AG08396 (cell line): ENCODE measurements at places on chromosomes 5 and 9.

GRCh38 chr9:137372693-137373610 lies 50.0 kb downstream of the EXD3 start:
- no peak for DNase-seq

DNA sequence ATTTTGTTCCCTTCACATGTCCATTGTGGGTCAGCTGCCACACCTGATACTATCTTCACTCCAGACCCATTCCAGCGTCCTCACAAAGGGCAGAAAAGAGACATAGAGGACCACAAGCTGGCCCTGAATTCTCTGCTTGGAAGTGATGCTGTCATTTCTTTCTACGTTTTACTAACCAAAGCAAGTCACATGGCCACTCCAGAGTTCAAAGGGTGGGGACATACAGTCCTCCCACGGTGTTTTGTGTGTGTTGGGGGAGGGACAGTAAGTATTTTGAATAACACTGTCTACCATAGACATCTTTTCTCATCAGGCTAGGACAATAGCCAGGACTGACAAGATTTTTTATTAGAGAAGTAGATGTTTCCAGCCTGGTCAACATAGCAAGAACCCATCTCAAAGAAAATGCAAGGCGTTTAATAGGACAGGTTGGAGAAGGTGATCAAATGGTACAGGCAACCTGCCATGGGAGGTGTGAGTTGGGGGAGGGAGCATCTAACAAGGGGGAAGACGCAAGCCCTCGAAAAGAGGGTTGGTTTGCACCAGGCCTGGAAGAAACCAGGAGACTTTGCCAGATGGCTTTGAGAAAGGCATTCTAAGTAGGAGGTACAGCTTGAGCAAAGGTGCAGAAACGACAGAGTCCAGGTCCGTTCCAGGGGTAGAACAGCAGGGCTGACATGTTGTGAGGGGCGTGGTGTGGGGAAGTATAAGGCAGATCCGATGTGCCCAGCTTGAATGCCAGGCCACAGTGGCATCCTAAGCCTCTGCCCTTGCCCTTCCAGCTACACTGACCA lies 11.3 kb upstream of the GLIPR2 start:
- no peak for DNase-seq

GRCh38 chr9:134541097-134541747 lies 100.4 kb upstream of the COL5A1 start:
- DNase-seq, result no peak

DNA sequence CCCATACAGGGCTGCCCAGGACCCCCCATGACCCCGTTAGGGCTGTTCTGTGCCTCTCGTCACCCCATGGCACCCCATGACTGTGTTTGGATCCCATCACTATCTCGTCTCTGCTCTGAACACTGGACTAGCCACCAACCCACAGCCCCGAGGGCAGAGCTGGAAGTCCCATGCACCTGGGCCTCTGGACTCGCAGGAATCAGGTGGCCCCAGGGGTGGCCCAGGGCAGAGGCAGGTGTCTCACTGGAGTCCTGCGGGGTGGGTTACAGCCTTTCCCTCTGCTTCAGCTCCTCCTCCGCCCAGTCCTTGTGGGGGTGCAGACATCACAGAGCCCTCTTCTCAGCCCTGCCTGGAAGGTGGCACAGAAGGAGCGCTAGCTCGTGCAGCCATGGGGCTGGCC lies 79.7 kb downstream of the COL5A1 start:
- no peak for DNase-seq

GRCh38 chr9:87954230-87954629 lies 20.1 kb downstream of the CDK20 start:
- no peak for DNase-seq

DNA sequence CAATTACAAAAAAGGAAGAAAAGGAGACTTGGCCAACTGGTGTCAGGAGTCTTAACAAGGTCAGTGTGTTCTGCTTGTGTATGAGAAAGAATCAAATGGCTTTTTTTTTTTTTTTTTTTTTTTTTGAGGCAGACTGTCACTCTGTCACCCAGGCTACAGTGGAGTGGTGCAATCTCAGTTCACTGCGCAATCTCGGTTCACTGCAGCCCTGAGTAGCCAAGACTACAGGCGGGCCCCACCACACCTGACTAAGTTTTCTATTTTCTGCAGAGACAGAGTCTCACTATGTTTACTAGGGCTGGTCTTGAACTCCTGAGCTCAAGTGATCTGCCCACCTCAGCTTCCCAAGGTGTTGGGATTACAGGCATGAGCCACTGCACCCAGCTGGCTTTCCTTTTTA lies 3.1 kb upstream of the IL7R start:
- no peak for DNase-seq

GRCh38 chr5:93807846-93808245 lies 66.4 kb upstream of the POU5F2 start:
- DNase-seq, result no peak

GRCh38 chr9:2320114-2320513 lies 301.5 kb upstream of the VLDLR start:
- no peak for DNase-seq

DNA sequence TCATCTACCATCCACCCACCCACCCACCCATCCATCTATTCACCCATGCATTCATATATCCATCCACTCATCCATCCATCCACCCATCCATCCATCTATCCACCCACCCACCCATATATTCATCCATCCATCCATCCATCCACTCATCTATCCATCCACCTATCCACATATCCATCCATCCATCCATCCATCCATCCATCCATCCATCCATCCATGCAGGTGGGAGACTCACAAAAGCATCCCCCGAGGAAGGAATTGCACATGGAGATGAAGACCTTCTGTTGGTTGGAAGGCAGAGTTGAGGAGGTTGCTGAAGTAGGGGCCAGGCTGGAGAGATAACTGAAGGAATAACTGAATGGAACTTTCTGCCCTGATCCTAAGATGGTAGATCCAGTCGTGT lies 126.9 kb downstream of the RGS3 start:
- DNase-seq, result no peak

GRCh38 chr5:106877881-106878280 lies 792.9 kb downstream of the EFNA5 start:
- no peak for DNase-seq

GRCh38 chr5:32027093-32027716 lies 146.9 kb downstream of the GOLPH3 start:
- no peak for DNase-seq

DNA sequence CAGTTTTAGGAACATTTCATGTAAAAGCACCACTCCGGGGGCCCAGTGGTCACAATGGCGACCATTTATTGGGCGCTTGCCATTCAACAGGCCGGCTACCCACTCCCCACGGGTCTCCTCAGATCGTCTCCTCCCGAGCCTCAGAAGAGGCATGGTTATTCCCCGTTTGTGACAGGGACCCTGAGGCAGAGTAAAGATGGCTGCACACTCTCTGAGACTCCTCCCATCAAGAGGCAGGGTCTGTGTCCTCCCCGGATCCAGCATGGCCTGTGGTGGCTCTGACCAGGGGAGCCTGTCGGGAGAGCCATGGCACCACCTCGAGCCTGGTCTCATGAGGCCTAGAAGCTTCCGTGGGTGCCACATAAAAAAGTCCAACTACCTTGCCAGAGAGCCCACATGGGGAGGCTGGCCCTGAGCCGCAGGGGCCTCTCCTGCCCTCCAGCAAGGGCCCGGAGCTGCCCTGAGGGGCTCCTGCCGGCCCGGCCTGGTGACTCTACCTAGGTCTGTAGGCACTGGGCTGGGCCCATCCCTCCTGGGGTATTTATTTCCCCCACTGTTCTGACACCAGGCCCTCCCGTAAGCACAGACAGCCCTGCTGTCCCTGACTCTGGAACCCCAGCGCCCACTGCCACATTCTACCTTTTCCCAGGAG lies 90.8 kb downstream of the VAV2 start:
- DNase-seq, result no peak

- DNase-seq, result no peak
Observed at GRCh38 chr9:88817628-88818027, 173.6 kb upstream of the S1PR3 start.

GRCh38 chr5:177447611-177448243 lies 1.1 kb downstream of the PRR7 start:
- peak; percentile 77 for DNase-seq

- no peak for DNase-seq
Observed at GRCh38 chr9:31542384-31543055, 841.9 kb upstream of the ACO1 start.

DNA sequence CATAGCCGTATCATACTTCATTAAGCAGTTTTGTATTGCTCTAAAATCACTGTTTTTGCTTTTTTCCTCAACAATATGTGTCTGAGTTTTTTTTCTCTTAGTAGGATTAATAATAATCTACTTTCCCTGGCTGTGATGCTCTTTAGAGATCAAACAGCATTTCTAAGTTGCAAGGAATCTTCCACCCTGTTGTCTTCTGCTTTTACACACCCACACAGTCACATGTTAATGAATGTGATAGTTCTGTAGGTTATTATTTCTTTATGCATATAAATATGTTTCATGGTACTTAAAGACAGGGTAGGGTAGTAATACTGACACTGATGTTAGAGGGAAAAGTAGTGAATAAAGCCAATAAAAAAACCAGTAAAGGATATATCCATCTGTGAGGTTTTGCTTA lies 29.3 kb downstream of the SLC44A1 start:
- DNase-seq, result no peak

DNA sequence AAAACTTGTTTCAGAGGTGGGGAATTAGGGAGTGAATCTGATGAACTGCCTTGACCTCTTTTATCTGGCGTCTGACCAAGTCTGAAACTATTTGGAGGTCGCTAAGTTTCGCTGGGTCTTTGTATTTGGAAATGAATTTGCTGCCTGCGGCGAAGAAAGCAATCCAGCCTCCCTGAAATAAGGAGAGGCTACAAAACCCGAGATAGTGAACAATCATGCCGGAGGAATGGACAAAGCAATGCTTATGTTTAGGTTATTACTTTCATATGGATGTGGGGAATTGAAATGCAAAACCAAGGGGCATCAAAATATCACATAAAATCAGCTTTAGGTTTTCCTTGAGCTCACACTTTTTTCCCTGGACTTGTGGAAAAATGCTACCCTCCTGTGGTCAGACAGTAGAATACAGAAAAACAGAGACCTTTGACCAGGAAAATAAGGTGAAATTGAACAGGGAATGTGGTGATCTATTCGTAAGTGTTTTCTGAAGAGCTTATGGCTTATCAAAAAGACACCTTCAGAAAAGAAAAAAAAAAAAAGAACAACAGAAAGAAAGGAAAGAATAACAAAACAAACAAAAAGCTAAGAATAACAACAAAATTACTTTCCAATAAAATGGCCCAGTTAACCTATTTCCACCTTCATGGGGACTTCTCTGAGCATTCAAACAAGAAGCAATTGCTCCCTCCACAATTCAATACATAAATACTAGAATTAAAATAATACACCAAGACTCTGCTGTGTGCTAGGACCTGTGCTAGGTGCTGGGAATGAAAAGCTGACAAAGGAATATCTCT lies 68.6 kb upstream of the DPYSL3 start:
- peak; percentile 35 for DNase-seq

DNA sequence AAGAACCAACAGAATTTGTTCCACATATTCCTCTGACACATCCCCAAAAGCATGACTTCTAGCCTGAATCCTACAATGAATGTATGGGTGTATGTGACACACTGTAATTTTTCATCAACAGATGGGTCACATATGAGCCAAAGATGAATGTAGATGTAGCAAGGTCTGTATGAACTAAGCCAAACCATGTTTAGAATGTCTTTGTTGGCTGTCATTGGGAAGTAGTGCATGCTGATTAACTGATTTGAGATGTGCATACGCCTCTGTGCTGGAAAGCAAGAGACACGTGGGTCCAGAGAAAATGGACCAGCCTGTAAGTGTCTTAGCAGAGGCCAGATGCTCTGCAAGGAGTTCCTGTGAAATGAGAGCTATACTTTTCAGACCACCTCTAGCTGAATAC lies 222.0 kb downstream of the COMMD10 start:
- DNase-seq, result no peak

GRCh38 chr5:176180781-176181180 lies 57.4 kb upstream of the SIMC1 start:
- no peak for DNase-seq

DNA sequence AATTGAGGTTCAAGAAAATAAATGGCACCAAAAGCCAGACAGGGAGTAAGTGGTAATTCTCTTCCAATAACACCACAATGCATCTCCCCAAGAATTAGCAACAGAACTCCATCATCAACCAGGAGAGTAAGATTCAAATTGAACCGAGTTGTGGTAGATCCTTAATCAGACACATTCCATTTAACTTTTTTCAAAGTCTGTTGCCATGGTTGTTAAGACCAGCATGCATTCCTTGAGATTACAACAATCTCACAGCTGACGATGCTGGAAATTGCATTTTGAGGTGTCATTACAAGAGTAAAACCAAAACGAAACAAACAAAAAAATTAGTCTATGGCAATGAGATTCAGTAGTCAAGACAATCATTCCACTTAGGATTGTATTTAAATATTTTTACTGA lies 78.9 kb upstream of the ZNF462 start:
- DNase-seq, result no peak
